ENCODE measurements at places on chromosomes 12 and 14.

- no peak for DNase-seq
These were observed 313.9 kb downstream of the PCNX1 start for GRCh38 chr14:71221119-71221518.

DNA sequence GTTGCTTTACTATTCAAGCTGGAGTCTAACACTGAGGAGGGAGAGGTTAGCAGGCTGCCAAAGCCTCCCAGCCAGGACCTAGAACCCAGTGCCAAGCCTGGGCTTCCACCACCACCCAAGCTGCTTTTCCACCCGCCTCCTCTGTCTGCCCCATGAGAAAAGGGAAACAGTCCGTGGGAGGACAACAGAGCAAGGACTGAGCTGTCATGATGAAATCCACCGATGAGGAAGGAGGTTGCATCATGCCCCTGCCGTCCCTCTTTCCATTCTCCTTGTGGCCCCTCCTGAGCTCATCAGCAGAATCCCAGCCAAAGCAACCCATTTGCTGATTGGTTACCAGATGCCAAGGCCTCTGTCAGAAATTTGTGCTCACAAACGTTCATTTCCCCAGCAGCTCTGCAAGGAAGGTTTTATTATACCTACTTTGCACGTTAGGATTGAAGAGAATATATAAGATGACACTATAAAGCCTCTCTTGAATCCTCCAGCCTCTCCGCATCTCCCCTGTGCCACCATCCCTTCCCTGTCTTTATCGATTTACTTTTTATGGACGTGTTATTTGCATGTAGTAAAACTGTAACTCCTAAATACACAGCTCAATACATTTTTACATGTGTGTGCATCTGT, 6.3 kb upstream of the SERPINA1 start:
- DNase-seq: no peak

DNA sequence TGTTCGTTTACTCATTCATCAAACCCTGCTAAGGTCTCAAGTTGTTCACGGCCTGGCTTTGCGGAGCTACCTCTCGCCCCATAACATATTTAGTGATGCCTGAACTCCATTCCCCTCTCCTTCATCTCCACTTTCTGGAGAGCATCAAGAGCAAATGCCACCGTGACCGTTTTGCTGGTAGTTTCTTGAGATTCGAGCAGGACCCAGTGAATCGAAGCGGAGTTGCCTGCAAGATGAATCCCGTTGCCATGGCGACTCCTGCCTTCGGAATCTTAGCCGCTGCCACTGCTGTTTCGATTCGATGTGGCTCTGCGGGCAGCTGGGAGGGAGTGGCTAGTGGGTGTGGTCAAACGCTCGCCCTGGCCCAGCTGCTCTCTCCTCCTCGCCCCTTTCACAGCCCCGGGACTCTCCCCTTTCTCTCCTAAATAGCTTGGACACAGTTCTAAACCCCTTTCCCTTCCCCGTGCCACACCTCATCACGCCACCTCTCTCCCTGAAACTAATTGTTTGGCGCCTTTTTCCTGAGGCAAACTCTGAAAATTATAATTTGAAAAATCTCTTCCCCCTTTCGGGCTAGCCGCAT, 1.4 kb downstream of the DAAM1 start:
- DNase-seq: peak; percentile 49

DNA sequence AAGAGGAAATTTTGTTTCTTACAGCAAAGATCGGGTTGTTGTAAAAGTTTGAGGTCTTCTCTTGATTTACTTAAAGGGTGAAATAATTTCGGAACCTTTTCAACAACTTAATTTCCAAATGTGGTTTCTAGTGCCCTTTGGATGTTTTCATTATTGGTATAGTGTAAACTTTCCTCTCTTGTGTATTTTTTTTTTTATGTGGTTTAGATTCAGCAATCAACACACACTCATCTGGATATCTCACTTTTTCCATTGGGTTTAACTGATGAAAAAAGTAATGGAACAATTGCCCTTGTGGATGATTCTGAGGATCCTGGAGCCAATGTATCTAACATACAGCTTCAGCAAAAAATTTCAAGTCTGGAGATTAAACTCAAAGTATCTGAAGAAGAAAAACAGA, 116.3 kb downstream of the CCDC91 start:
- DNase-seq: no peak

- no peak for DNase-seq
These were observed 26.5 kb upstream of the OXA1L start for GRCh38 chr14:22740020-22740419.

GRCh38 chr14:89408907-89409700, 7.9 kb downstream of the FOXN3 start:
- DNase-seq: no peak

GRCh38 chr12:62761658-62762057, 173.3 kb downstream of the PPM1H start:
- no peak for DNase-seq
